ENCODE measurements at places on chromosomes 13 and 19. TPM values are rescaled to one million over a fixed set of nuclear protein-coding genes. Genes with fewer than 3 reads are reported as not detected.
A peak's percentile ranks its signal among the peaks of the same experiment; 100 is the strongest.

The GPALPP1 gene
- 31.6 TPM for total RNA-seq

The TNFSF11 gene
- 1.9 TPM for total RNA-seq

The IQCN gene
- 0.69 TPM for total RNA-seq

The ZNF888 gene
- total RNA-seq: 4.8 TPM

The LIM2 gene
- total RNA-seq: 2.6 TPM

The FREM2 gene
- total RNA-seq: not detected

The ELSPBP1 gene
- total RNA-seq: not detected

DNA sequence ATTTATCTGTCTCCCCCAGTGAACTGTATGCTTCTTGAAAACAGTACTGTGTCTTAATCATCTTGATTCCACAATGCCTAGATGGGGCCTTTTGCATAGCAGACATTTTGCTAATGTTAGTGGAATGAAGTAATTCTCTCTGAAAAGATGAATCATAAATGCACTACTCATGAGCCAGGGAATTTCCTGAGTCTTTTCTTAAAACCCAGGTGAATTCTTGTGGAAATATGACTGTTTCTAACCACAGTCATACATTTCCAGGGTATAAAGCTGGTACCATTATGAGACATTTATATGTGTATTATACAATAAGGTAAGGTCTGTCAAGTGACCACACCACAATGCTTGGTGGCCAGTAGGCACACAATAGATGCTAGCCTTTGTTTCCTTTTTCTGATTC is 5.5 kb upstream of the KCTD4 start:
- peaks cover 33% of the 10 kb centered on the region for H3K4me1 ChIP-seq
- no peak overlapping the region for H3K27ac ChIP-seq
- DNase-seq: peak; percentile 20
- H3K27me3 ChIP-seq: no peaks in the 10 kb centered on the region
- no peak overlapping the region for H3K4me3 ChIP-seq

DNA sequence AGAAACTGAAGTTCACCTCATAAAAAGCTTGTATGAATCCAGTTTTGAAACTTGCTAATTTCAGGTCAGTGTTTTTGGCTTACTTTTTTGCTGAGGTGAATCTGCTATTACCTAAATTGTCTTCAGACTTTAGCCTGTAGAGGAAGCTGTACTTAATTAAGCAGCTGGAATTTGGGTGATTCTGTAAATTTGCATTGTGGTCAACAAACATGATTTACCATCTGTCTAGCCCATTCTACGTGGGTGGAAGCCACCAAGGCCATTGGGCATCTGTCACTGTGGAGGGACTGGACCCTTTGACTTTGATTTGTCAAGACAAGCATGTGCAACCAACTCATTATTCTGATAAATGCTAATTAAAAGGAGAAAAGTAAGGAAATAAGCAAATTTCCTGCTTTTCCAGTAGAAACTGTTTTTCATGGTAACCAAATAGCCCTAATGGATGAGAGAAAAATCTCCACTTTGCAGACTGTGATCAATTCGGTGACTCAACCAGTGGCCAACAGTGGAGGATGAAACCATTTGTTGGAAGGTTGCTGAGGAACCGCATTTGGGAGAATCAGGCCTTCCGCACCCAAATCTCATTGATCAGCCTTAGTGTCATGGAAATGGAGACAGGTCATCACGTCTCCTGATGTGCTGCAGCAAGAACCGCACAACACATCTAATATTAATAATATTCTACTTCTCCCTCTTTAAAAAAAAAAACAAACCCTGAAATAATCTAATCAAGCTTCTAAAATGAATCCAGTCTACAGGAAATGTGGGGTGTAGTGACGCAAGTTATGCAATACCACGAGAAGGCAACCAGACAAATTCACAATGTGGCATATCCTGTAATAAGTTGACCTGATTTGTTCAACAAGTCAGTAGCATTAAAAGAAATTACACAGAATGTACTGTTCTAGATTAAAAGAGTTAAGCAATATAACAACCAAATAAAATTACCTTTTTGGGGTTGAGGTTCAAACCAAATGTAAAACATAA is 54.3 kb downstream of the GARRE1 start:
- H3K27me3 ChIP-seq: no peaks in the 10 kb centered on the region
- DNase-seq: peak; percentile 31
- peaks cover 36% of the 10 kb centered on the region for H3K4me1 ChIP-seq

GRCh38 chr19:511101-511851 is 4.0 kb downstream of the TPGS1 start:
- H3K27ac ChIP-seq: peak overlapping the region; percentile 98
- no peaks in the 10 kb centered on the region for H3K27me3 ChIP-seq
- peak overlapping the region; percentile 78 for H3K4me3 ChIP-seq

DNA sequence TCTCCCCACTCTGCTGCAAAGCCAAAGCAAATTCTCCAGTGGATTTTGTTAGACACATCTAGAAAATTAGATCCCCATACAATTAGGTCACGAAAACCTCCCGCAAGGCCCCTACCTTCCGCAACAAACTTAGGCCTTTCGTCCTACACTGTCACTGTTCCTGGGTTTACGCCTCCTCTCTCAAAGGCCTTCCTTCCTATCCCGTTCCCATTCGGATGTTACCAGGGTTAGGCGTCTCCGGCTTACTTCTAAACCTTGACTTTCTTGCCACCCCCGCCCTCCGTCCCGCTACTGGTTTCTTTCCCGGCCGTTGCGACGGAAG is 754 bp downstream of the RNF6 start:
- H3K36me3 ChIP-seq: peaks cover 29% of the 10 kb centered on the region
- H3K27ac ChIP-seq: peak overlapping the region; percentile 100
- H3K4me1 ChIP-seq: peaks cover 39% of the 10 kb centered on the region
- peak overlapping the region; percentile 100 for H3K4me3 ChIP-seq

- peaks cover 33% of the 10 kb centered on the region for H3K4me1 ChIP-seq
- H3K36me3 ChIP-seq: peaks cover 52% of the 10 kb centered on the region
- DNase-seq: peak; percentile 99
- H3K27ac ChIP-seq: peak overlapping the region; percentile 96
- no peaks in the 10 kb centered on the region for H3K27me3 ChIP-seq
Measured at GRCh38 chr19:53196777-53197396, 3.7 kb upstream of the ZNF665 start.

DNA sequence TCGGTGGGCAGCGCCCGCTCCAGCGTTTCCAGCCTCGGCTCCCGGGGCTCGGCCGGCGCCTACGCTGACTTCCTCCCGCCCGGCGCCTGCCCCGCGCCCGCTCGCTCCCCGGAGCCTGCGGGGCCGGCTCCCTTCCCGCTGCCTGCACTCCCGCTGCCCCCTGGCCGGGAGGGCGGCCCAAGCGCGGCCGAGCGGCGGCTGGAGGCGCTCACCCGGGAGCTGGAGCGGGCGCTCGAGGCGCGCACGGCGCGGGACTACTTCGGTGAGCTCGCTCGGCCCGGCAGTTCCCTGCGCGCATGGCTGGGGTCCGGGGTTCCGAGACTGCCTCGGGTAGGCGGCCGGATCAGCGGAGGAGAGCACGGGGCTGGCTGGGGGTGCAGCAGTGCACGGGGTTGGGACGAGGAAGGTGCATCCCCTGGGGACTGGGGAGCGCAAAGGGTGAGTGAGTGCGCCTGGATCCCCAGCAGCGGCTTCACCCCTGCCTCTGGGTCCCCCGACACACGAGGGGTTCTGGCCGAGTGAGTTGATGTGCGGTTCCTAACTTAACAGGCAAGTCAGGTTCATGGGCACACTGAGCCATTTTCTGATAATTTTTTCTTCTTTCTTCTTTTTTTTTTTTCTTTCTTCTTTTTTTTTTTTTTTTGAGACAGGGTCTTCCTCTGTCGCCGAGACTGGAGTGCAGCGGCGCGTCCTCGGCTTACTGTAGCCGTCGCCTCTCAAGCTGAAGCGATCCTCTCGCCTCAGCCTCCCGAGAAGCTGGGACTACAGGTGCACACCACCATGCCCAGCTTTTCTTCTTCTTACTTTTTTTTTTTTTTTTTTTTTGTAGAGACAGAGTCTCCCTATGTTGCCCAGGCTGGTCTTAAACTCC is 1.1 kb downstream of the WTIP start:
- H3K4me3 ChIP-seq: no peak overlapping the region
- peak; percentile 11 for DNase-seq
- no peaks in the 10 kb centered on the region for H3K36me3 ChIP-seq
- H3K27me3 ChIP-seq: peaks cover 40% of the 10 kb centered on the region

- H3K36me3 ChIP-seq: peaks cover 31% of the 10 kb centered on the region
- H3K27ac ChIP-seq: peak overlapping the region; percentile 100
- peak; percentile 69 for DNase-seq
Measured at GRCh38 chr19:19460258-19460731, 54.8 kb downstream of the GATAD2A start.

GRCh38 chr19:40130013-40130412 is 39.3 kb upstream of the ZNF780A start:
- peaks cover 17% of the 10 kb centered on the region for H3K27me3 ChIP-seq
- DNase-seq: no peak
- no peaks in the 10 kb centered on the region for H3K4me1 ChIP-seq
- H3K36me3 ChIP-seq: no peaks in the 10 kb centered on the region
- no peak overlapping the region for H3K4me3 ChIP-seq
- H3K27ac ChIP-seq: no peak overlapping the region

DNA sequence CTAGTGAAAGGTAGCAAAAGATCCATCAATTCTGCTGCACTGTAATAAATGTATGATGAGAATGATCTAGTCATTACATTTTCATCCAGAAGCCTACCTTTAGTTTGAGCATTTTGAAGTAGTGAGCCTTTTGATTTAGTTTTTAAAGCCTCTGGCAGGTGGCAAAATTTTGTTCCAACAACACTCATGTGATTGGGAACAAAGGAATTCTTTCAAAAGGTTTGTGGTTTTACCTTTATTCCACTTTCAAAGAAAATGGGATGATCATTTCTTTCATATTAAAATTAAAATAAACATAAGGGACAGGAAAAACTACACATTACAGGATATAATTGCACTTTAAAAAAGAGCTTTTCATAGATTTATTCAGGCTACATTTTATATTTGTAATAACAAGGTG is 260.2 kb downstream of the DACH1 start:
- H3K4me1 ChIP-seq: no peaks in the 10 kb centered on the region
- no peak overlapping the region for H3K4me3 ChIP-seq
- H3K36me3 ChIP-seq: no peaks in the 10 kb centered on the region
- no peak overlapping the region for H3K27ac ChIP-seq
- H3K27me3 ChIP-seq: no peaks in the 10 kb centered on the region

GRCh38 chr13:89458456-89458855 is 1787.3 kb downstream of the SLITRK5 start:
- no peaks in the 10 kb centered on the region for H3K4me1 ChIP-seq
- H3K36me3 ChIP-seq: no peaks in the 10 kb centered on the region
- no peaks in the 10 kb centered on the region for H3K27me3 ChIP-seq
- no peak overlapping the region for H3K27ac ChIP-seq
- H3K4me3 ChIP-seq: no peak overlapping the region

DNA sequence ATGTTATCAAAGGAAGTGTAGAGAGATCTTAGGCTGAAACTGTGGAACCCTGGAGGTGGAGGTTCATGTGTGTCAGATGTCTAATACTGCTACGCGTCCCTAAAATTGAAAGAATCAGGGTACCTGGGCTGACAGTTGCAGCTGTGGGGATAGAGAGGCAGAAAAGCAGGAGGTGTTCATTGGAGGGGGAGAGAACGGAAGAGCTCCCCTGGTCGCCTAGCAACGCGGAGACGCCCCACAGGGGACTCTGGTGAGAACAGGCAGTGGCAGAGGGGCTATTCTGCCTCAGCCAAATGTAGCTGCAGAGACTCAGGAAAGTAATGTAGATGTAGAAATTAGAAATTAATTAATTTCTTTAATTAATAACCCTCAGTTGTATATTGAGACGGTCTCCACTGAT is 10.1 kb upstream of the ZNF835 start:
- no peak overlapping the region for H3K4me3 ChIP-seq
- no peak overlapping the region for H3K27ac ChIP-seq
- peaks cover 16% of the 10 kb centered on the region for H3K36me3 ChIP-seq
- no peak for DNase-seq

- no peaks in the 10 kb centered on the region for H3K36me3 ChIP-seq
- no peak overlapping the region for H3K4me3 ChIP-seq
- H3K27ac ChIP-seq: no peak overlapping the region
- H3K27me3 ChIP-seq: peaks cover 13% of the 10 kb centered on the region
Measured at GRCh38 chr19:50749490-50749889, 20.8 kb upstream of the GPR32 start.

GRCh38 chr19:16197188-16197621 is 506 bp upstream of the AP1M1 start:
- peak overlapping the region; percentile 90 for H3K4me3 ChIP-seq
- H3K27me3 ChIP-seq: no peaks in the 10 kb centered on the region
- peaks cover 24% of the 10 kb centered on the region for H3K36me3 ChIP-seq

DNA sequence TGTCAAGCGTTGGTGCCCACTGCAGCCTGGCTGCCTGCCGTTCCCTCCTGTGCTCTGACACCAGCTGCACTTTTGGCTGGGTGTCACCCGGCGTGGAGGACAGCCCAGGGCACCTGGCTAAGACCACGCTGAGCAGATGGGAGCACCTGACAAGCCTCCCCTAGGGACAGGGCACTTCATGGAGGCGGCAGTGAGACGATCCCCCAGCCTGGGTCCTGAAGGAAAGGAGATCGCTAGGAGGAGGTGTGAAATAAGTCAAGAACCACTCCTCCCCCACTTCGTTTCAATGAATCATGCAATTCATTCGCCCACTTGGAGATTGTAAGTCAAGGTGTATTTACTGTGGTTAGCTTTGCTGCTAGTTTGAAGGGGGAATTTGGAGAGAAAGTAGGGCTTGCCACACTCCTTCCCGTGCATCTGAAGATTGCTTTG is 38.8 kb downstream of the VSTM2B start:
- peaks cover 14% of the 10 kb centered on the region for H3K4me1 ChIP-seq
- H3K36me3 ChIP-seq: no peaks in the 10 kb centered on the region
- H3K27me3 ChIP-seq: peaks cover 27% of the 10 kb centered on the region
- no peak overlapping the region for H3K4me3 ChIP-seq
- DNase-seq: peak; percentile 33

GRCh38 chr19:49348305-49349189 is 13.3 kb downstream of the CD37 start:
- DNase-seq: no peak
- H3K36me3 ChIP-seq: no peaks in the 10 kb centered on the region
- no peak overlapping the region for H3K4me3 ChIP-seq
- H3K27me3 ChIP-seq: no peaks in the 10 kb centered on the region
- peaks cover 6% of the 10 kb centered on the region for H3K4me1 ChIP-seq

DNA sequence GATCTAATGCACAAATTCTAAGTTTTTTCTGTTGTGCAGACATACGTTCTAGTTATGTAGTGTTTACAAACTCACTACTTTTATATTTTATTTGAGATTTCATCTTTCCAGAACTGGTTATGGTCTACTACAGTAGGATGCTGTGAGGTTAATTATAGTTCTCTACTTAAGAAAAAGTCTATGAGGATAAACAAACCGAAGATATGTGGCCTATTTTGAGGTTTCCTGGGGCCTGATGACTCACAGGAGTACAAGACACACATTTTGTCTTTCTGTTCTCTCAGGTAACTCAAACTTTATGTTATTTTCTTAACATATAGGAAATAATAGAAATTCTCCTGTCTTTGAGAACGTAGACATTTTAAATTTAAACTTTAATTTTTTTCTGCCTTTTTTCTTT is 45.1 kb downstream of the PCDH20 start:
- H3K27ac ChIP-seq: no peak overlapping the region
- H3K4me1 ChIP-seq: no peaks in the 10 kb centered on the region
- no peak overlapping the region for H3K4me3 ChIP-seq
- H3K36me3 ChIP-seq: no peaks in the 10 kb centered on the region
- DNase-seq: no peak
- no peaks in the 10 kb centered on the region for H3K27me3 ChIP-seq
